Esophagus squamous epithelium (tissue), 5 donors: ENCODE measurements at places on chromosomes 16 and 17.
A peak's percentile ranks its signal among the peaks of the same experiment; 100 is the strongest.

- DNase-seq, result no peak
Measured at GRCh38 chr17:41639492-41640473, 15.4 kb upstream of the KRT17 start.

- no peak for DNase-seq
Measured at GRCh38 chr16:14120335-14120734, 49.2 kb downstream of the MRTFB start.

DNA sequence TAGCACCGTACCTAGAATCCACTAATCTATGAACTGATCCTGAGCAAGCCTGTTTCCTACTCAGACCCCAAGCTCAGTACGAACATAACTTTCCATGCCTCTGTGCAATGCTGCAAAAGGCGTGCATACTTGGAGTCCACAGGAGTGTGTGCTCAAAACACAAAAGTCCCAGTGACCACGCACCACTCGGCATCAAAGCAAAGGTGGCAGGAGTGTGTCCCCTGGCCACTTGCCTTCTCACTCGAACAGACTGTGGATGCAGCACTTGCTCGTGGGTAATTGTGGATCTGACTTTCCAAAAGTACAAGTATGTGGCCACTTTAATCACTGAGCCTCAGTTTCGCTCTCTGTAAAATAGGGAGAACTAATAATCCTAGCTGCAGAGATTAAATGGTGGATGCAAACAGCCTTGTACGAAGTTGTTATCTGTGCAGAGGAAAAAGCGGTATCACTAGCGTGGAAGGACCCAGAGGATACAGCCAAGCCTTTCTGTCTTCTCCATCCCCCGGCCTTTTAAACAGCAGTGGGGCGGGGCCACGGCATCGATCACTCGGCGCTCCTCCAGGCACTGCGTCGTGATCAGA is 311 bp upstream of the KDM8 start:
- DNase-seq, result peak; percentile 83

- no peak for DNase-seq
Measured at GRCh38 chr17:48484256-48484655, 46.6 kb downstream of the HOXB1 start.

GRCh38 chr17:13099089-13099735 is 81.4 kb upstream of the ELAC2 start:
- DNase-seq, result no peak

- DNase-seq, result no peak
Measured at GRCh38 chr17:5120036-5120435, 4.2 kb downstream of the USP6 start.

DNA sequence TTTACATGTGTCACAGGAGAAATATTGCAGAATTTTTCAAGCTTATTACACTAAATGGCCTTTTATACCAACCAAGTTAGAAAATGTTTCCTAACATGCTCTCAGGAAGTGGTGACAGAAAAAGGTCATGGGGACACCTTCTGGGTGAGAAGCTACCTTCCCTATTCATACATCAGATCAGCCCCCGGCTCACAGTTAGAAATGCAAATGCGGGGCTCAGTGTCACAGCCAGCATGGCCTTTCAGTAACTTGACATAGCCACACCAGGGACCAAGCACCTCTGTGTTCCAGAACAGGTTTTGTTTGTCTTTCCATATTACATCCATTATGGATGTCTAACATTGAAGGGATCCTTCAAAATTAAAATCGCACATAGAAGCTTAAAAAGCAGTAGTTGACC is 59.5 kb downstream of the CHD9NB start:
- no peak for DNase-seq

- DNase-seq, result no peak
Measured at GRCh38 chr16:86428729-86429517, 81.4 kb upstream of the FOXF1 start.

DNA sequence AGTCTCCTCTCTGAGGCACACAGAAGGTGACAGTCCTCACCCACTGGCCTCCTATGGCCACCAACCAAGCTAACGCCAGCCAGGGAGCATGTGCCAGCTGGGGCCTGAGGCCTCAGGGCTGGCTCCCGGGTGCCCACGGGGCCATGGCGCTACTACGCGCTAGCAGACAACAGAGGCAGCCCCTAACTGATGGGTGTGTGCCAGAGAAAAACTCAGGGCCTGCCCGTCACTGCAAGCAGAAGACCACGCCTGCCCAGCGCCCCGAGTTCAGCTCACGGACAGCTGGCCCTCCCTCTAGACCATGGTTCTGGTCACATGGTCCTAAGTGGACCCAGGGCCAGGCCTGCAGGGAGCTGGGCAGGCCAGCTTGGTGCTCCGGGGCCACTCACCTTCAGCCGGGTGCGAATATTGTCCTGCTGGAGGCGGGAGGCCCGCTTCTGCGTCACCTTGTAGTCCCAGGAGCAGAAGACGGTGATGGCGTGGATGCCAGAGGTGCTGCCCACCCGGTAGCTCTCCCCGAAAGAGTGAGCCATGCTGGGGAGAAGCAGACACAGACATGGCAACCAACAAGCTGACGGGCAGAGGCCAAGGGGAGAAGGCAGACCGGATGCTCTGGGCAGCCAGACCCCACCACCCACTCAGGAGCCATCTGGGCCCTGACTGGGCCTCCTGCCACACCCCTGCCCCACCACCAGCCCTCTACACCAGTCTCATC is 6.2 kb downstream of the TMC6 start:
- DNase-seq, result no peak

DNA sequence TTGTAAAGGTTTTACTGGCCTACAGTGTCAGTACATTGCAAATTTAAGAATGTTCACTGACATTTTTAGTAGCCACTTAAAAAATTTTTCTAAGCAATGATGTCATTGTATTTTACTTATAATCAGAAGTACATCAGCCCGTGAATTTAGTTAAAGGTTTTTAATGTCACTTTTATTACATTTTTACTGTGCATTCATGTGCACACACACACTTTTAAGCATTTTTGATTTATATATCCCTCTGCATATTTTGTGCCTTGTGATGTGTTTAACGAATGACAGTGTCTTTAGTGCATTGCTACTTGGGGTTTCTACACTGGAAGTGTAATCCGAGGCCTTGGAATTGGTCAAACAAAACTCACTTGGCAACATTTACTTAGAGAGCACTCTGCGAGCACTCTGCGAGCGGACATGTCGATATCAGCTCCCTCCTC is 190.4 kb downstream of the WWOX start:
- no peak for DNase-seq

DNA sequence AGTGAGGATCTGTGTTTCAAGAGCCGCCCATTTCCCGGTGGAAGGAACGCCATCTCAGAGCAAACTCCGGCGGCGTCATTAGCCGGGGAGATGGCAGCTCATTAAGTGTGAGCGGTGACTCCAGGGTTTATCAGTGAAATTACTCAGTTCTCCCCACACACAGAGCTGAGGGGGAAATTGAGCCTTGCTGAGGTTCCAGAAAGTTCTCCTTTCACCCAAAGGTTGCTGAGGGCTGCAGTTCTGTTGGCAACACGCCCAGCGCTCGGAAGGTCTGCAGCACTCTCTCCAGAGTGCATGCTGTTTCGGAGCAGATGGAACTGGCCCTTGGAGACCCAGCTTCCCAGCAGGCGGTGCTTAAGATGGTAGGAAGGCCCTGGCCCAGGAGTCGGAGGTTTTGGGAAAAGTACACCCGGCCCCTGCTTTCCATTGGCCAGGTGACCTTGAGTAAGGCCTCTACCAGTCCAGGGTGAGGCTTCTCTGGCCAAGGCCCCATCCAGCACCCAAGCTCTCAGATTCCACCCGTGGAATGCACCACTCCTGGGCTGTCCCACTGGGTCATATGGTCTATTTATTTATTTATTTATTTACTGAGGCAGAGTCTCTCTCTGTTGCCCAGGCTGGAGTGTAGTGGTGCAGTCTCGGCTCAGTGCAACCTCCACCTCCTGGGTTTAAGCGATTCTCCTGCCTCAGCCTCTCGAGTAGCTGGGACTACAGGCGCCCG is 167.7 kb upstream of the CIBAR2 start:
- DNase-seq, result no peak

- no peak for DNase-seq
Measured at GRCh38 chr16:55563797-55564196, 2.7 kb upstream of the CAPNS2 start.

DNA sequence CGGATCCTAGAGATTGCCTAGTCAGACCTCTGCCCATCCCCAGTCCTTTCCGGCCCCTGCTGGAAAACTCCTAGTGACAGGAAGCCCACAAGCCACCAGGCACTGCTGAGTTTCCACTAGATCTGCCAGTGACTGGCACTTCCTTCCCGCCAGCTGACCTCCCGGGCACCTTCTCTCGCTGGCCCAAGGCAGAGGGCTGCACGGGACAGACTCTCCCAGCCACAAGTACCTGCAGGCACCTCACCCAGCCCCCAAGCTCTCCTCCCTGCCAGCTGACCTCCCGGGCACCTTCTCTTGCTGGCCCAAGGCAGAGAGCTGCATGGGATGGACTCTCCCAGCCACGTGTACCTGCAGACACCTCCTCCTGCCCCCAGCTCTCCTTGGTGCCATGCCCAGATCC is 66.3 kb upstream of the DOC2B start:
- DNase-seq, result no peak

DNA sequence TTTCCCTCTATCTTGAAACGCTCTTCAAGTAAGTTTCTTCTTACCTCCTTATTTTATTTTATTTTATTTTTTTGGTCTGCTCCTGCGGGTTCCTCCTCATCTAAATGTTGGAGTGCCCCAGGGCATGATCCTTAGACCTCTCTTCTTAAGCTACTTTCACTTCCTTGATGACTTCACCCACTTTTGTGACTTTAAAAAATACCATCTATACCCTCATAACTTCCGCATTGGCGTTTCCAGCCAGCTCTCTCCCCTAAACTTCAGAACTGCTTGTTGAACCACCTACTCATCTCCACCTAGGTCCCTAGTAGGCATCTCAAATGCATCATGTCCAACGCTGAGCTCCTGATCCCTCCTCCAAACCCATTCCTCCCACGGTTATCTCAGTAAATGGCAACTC is 51.4 kb upstream of the NFAT5 start:
- DNase-seq, result no peak

DNA sequence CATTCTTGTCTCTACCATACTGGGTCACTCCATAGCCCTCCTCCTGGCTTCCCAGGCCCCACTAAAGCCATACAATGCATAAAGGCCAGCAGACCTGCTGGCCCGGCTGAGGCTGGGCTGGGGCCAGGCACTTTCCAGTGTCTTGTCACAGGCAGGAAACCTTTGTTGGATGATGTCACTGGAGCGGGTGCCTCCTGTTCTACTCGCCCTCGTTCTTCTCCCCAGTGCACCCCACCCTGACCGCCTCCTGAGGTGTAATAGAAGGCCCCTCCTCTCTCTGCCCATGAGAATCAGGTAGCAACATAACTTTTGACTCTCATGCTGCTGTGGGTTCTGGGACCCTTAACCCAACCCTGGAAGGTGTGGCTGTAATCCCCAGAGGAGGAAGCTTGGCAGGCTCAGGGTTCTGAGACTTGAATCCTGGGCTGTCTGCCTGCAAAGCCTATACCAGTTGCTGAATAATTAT is 54.2 kb upstream of the IL34 start:
- DNase-seq, result no peak

DNA sequence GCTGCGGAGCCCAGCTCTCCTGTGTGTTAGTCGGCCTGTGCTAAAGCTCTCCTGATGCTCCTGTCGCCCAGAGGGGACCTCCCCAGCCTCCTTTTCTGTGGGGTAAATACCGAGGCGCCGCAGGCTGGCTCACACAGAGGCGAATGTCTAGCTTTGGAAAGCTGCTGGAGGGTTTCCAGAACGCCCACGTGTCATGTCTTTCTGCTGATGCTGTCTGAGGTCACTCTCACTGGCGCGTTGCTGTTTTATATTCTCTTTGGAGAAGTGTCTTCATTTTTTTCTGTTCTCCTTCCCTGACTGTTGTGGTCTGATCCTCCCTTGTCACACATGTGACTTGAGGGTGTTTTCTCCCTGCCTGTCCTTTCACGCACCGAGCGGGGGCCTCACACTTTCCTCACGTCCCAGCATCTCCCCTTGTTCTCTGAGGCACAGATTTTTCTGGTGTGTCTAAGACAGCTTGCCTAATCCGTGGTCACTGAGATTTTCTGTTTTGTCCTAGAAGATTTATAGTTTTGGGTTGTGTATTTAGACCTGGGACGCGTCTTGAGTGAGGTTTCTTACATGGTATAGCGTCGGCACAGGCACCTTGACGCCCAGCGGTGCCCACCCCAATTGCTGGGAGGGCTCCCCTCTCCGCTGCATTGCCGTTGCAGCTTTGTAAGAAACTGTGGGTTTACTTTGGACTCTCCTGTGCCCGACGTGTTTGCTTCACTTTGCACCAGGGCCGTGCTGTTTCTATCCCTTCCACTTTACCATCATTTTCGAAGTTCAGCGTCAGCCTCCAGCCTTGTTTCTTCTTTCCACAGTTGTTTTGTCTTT is 92.1 kb upstream of the ZNF750 start:
- DNase-seq, result no peak

DNA sequence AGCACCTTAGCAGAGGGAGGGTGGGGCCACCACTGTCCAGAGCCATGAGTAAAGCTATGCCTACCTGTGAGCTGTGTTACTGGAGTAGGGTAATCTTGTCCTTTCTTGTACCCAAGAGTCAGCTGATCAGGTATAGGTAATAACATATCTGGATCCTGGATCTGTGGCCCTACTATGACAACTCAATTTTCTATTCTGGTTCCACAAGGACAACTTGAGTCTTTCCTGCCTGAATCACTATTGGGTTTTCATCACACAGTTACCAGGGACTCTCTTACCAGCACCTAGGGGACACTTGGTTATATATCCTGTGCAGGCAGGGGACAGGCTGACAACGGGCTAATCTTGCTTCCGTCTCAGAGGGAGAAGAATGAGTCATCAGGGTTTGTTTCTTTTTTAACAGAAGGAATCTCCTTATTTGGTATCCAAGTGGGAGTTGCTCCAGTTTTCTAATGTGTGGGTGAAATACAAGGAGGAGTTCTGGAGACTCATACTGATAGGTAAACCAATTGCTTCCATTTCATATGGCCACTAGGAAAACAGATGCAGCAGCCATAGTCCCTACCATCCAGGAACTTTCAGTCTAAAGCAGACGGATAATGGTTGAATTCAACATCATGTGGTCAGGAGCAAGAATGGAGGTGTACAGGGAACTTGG is 6.8 kb downstream of the ZNF267 start:
- no peak for DNase-seq

DNA sequence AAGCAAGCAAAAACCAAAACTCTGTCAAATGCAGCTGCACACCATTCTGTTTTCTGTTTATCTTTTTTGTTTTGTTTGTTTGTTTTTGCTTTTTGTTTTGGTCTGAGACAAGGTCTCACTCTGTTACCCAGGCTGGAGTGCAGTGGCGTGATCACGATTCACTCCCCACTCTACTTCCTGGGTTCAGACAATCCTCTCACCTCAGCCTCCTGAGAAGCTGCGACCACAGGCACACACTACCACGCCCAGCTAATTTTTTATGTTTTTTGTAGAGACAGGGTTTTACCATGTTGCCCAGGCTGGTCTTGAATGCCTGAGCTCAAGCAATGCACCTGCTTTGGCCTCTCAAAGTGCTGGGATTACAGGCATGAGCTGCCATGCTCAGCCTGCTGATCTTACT is 19.3 kb upstream of the SLFN13 start:
- no peak for DNase-seq

- DNase-seq, result no peak
Measured at GRCh38 chr17:76268015-76268749, 3.0 kb downstream of the UBALD2 start.

- DNase-seq, result no peak
Measured at GRCh38 chr17:34519282-34519681, 60.1 kb upstream of the TMEM132E start.
